ENCODE measurements at places on chromosomes 4 and X.

- peak; percentile 9 for DNase-seq
Measured at GRCh38 chr4:148056879-148057278, 325.0 kb downstream of the ARHGAP10 start.

GRCh38 chrX:77514177-77514576 is 67.0 kb downstream of the FGF16 start:
- DNase-seq = no peak

DNA sequence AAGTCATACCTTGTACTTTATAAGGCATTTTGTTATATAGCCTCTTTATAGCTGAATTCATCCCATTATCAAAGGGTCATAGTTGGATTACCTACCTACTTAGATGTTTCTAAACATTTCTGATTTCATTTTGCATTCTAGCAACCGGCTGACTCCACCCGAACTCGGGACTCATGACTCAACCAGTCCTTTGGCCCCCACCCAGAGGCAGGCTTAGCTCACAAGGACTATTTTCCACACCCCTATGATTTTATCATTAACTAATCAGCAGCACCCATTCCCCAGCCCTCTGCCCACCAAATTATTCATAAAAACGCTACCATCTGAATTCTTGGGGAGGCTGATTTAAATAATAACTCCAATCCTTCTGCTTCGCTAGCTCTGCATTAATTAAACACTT is 79.9 kb upstream of the EGFL6 start:
- DNase-seq = no peak

- DNase-seq = peak; percentile 9
Measured at GRCh38 chrX:30577362-30577991, at the start of gene TASL. Gene TASL, minus strand, starts transcription at chrX:30577766. Its CDS starts 17,411 bp downstream, at chrX:30560355.

- no peak for DNase-seq
Measured at GRCh38 chr4:140135529-140136088, 18.4 kb downstream of the MAML3 start.

GRCh38 chrX:125894947-125895346 is 271.1 kb downstream of the DCAF12L2 start:
- DNase-seq = no peak

DNA sequence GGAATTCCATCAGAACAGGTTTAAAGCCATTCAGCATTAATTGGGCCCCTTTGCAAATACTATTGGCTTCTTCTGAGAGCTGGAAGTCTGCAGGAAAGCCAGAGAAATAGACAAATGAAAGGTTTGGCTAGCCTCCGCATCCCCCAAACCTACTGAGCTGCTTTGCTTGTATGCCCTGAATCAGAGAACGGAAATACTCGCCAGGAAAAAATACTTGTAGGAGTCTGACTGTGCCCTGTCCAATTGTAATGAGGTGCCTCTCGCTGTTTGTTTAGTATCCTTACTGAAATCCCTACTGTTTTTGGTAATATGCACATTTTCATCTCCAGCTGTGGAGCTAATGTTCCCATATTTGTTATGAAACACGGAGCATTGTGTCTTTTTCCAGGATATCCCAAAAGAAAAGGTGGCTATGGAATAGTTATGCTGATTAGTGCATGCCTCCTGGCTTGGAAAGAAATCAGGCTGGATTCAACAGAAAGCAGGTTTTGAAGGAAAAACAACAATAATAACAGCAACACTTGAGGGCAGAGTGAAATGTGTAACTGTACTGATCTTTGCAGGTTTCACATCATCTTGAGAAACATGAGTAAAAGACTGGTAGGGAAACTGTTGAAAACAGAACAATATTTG is 50.7 kb upstream of the NLGN4X start:
- DNase-seq = no peak

DNA sequence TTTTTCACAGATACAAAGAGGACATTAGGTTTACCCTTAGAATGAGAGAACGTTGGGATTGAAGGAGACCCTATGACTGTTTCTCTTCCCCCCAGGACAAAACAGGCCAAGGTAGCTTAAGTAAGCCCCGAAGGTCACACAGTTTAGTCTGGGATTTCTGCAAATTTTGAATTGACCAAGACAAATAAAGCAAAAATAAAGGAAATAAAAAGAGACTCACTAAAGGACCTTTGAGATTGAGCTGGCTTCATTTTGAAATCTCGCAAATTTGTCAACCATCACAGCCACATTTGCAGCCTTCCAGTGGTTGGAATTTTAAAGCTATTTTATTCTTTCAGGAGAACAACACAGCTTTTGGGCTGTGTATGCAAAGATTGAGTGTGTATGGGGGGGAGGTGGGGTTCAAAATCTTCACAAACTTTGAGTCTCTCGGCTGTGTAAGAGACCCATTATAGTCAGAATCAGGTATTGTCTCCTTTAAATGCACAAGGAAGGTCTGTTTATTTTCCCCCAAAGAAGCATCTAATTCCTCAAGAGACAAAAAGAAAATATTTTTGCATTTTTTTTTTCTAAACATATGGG is 4.2 kb downstream of the TMSB4X start:
- no peak for DNase-seq

GRCh38 chrX:26586570-26586969 is 370.6 kb downstream of the MAGEB5 start:
- no peak for DNase-seq

DNA sequence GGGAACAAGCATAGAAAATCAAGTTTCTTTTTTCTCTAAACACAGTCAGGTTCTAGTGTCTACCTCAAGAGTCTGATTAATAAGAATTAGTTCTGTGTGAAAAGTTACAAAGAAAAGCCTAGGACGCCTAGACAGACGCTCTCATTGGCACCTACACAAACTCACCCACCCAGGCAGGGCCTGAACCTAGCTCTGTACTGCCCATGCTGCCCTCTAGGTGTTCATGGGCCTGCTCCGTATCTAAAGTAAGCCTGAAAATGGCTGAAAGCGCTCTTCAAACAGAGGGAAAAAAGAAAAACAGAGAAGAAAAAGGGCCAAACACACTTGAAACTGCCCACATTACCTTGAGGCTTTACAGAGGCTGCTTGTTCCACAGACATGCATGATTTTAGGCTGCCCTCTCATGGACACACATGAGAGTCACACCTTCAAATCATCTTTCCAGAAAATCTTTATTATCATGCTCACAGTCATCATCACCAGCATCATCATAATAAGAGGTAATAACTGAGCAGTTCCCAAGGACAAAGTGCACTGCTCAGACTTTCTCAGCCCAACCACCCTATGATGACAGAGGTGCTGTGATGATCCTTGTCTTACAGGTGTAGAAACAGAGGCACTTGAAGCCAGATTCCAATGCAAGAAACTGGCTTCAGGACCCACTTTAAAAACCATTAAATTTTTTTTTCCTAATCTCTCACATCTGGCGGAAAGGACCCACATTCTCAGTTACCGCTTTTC is 49.6 kb downstream of the MAP7D2 start:
- no peak for DNase-seq

DNA sequence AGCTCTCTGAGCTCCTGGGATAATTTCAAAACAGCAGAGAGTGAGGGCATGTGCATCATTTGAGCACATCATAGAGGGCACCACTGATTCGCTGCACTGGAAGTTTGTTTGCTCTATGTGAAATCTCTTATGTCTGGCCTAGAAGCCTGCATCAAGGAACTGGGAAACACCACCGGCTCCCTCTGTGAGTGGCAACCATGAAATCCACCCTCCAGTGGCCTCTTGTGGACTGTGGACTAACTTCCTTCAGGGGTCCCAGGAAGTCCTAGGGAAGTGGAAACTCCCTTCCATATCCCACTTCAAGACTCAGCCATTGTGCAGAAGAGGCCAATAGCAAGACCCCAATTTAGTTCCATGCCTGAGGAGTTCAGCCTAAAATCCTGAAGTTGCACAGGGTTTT is 48.0 kb upstream of the IGFBP7 start:
- no peak for DNase-seq

DNA sequence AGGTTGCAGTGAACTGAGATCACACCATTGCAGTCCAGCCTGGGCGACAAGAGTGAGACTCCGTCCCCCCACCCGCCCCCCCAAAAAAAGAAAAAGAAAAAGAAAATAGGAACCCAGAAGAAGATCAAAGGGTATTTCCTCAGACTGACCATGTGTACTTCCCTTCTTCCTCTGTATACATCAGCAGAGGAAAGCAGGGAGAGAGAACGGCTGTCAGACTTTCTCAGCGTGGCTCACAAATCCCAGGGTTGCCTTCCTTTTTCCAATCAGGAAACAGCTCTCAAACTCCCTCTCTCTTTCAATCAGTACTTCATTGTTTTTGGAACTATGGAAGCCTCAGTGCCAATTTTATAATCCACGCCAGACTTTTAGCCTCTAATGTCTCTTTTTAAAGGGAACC is 59.1 kb downstream of the CHRNA9 start:
- DNase-seq = no peak

GRCh38 chrX:3514996-3515395 is 168.5 kb upstream of the MXRA5 start:
- no peak for DNase-seq

DNA sequence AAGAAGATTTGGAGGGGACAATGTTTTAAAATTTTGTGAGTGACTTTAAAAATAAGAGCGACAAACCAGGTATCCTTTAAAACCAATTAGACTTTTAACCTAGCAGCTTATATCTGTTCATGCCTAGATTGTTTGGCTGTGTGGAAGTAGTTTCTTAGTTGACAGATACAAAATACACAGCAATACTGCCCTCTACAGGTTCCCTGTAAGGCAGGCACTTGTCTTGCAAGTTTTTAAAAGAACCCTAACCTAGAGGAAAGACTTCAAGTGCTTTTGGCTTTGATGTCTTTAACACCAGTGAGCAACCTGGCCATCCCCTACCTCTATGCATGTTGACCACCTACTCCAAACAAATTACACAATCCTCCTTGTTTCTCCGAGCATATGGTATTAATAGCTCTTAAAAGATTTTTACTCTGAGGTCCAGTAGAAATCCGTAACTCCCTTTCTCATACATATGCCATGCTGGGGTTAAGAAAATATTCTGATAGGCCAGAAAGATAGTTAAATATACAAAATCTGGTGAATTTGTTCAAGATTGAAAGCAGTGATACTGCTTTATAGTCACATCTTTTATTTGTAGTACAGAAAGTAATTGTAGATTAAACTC is 273.0 kb downstream of the ARHGAP24 start:
- DNase-seq = no peak

DNA sequence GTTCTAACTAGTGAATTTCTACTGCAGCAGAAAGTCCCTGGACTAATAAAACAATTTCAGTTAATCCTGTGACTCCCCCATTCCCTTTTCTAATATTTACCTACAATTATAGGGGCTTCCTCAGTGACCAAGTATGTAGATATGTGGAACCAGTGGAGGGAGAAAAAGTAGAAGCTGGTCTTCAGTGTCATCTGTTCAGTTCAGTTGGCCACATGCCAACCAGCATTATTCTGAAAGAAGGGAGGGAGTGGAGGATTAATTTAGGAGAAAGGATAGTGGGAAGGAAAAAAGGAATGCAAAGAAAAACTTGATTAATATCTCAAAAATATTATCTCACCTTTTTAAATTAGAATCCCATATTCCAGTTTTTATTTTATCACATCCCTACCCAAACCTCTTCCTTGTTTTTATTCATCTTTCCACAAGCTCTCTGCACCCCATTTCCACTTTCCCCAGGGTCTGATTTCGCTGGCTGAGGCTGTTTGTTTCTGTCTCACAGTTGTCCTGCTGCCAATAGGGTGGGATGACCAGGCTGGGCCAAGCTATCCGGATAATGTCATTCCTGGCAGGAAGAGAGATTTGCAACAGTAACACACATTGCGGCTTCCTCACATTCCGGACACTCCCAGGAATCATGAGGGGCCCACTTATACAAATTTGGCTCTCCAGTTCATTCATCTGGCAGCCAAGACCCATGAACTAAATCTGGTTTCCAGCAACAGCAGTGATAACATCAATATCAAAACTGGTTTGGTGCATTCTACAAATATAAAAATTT is 24.6 kb upstream of the ANTXR2 start:
- no peak for DNase-seq

DNA sequence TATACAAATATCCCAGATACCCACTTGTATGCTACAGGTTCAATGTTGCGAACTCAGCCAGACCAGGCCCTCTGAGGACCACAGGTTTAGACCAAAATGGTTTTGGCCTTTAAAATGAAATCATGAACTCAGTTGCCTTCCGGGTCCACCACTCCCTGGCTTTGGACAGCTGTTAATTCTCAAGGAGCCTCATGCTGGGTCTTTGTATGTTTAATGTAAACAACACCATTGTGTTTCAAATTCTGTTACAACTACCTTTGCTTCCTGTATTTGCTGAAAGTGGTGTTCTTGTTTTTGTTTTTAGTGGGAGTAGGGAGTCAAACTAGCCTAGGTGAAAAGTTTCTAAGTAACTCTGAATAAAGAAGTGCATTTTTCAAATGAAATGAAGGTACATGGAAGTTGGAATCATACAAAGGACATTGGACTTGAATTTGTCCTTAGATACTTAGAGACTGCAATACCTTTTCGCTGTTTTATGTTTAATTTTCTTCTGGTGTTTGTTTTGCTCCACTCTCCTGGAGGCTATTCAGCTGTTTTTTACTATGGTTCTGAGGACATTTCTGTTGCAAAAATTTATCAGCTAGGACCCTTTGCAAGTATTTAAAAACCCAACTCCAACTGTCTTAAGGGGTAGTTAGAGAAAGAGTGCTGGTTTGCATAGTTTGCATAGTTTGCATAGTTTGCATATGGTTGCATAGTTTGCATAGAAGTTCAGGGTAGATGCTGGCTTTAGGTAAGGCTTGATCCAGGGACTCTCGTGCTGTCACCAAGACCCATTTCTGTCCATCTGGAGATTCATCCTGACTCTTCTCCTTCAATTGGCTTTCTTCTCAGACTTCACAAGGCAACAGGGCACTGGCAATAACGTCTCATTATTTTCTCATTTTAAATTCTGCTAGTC is 70.1 kb downstream of the MID1IP1 start:
- no peak for DNase-seq

GRCh38 chr4:117375101-117375500 is 289.7 kb upstream of the TRAM1L1 start:
- DNase-seq = no peak

DNA sequence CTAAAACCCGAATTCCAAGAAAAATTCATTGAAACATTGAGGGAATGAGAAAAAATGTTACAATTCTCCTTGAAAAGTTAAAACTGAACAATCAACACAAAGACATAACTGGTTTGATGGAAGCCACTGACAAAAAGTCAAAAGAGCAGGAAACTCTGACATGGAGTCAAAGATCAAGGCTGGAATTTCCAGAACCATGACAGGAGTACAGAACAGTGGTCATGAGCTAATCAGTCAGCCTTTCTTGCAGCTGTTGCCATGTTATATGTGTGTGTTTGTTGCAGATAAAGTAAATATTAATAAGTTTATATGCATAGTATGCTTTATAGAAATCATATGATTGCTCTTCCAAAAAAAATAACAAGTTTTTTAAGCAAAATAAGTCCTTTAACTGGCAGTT is 184.7 kb upstream of the HCCS start:
- no peak for DNase-seq

Measured in stimulated activated CD4-positive, alpha-beta T cell treated with anti-CD3 and anti-CD28 coated beads, Interleukin-15, amount 100 ng/mL, for 1 hour (primary cell).